ENCODE measurements at places on chromosomes 1 and 21. TPM values are rescaled to one million over a fixed set of nuclear protein-coding genes. Genes with fewer than 3 reads are reported as not detected.

DNA sequence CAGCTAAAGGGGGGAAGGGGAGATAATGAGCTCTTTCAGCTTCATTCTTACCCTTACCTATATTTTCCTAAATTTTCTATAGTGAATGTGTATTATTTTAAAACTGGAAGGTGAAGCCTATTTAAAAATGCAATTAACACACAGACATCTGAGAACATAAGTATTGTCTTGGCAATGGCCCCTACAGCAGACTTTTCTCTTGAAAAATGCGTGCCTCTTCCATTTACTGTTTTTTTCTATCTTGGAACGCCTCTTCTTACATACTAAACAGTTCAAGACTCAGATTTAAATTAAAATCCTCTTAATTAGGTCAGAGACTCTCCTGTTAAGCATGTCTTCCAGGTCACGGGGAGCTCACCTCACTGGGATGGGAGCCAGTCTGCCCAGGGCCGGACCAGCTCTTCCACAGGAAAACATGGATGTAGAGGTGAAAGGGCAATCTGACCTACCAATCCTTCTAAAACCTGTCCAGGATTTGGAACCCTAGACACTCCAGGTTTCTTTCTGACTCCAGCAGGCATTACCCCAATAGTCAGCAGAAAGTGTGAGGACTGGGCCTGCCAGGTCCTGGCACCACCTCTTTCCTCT, 137.3 kb downstream of the ZNF281 start:
- DNase-seq, result no peak

RHCE gene
- 0.75 TPM for total RNA-seq

GRCh38 chr21:36044056-36044455, 16.3 kb downstream of the SETD4 start:
- no peak for DNase-seq

GPA33 gene
- total RNA-seq, result 1.2 TPM

COA6 gene
- total RNA-seq, result 19.9 TPM

RBM11 gene
- 2.6 TPM for total RNA-seq

DNA sequence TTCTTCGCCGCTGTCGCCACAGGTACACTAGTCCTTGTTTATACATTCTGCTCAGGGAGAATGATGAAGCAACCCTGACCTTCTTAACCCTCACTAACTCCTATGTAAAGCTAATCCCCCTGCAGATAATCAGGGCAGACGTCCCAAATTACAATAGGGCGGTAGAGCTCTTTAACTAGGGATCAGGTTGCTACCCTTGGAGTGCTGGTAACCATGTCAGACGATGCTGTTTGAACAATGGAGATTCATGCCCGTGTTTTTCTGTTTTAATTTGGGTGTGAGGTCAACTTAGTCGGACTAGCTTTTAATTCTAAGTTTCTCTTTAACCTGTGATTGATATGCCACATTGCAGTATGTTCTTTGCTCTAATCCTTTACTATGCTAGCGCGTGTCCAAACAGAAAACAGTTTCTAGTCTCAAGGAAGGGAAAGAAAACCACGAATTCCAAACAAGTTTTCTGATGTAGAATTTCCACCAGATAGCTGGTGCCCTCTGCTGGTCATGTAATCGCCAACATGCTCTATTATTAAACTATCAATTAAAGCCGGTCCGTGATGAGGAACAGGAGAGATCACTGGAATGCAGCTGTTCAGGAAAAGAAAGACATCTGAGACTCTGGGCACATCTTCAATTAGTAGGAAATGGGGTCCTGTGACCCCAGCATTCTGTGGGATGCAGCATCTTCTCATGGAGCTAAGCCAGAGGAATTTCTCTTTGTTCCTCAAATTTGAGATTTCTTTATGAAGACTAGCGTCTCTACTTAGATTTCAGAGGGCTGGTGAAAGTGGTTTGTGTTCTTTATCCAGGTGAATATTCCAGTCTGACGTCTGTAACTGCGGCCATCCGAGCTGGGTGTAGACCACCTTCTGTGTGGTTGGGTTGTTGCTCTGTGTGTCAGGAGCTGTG, 18.3 kb upstream of the VAMP3 start:
- peak; percentile 39 for DNase-seq

CHML gene
- total RNA-seq, result 16.6 TPM

DIRAS3 gene
- 0.52 TPM for total RNA-seq

DNA sequence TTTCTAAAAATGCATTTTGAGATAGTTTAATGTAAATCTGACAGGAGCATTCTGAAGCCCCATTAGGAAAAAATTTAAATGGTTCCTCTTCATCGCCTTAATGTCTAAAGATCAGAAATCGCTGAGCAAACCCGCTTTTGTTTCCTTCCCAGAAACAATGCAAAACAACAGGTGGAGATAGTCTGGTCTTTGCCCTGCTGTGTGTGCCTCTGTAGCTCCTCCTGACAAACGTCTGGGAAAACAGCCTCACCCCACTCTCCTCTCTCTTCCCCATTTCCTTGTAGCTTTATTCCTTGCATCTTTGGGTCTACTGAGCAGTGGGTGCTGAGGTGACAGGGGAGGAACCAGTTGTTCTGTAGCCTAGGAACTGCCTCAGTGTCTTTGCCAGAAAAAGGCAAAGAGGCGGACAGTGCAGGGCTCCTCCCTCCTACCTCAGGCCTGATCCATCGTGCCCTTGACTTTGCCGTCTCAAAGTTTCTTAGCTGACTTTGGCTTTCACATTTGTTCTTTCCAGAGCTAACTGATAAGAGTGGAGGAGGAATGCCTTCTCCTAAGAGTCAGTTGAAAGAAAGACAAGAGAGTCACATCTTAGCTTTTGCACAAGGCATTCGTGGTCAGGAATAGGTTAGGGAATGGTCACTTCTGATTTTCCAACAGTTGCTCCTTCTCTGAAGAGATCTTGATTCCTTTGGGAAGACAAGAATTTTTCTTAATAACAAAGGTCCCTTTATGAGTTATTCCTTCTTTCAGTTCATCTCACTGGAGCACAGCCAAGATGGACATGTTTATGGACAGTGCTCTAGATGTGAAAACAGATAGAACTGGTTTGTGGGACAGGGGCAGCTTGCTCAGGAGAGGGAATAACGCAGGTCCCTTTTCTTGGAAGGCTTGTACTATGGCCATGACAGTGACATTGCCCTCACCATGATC, 24.9 kb downstream of the SYT11 start:
- peak; percentile 18 for DNase-seq

- peak; percentile 73 for DNase-seq
These were observed 498.2 kb upstream of the C1orf87 start for GRCh38 chr1:60571811-60572210.

All from astrocyte (in vitro differentiated cells and primary cell).